MV-4-11 (cell line): ENCODE measurements at places on chromosomes 1 and 21.

GRCh38 chr1:167244244-167244643 lies 23.6 kb downstream of the POU2F1 start:
- peak; percentile 8 for DNase-seq

GRCh38 chr1:53982763-53983104 lies 35.3 kb downstream of the LDLRAD1 start:
- no peak for DNase-seq

DNA sequence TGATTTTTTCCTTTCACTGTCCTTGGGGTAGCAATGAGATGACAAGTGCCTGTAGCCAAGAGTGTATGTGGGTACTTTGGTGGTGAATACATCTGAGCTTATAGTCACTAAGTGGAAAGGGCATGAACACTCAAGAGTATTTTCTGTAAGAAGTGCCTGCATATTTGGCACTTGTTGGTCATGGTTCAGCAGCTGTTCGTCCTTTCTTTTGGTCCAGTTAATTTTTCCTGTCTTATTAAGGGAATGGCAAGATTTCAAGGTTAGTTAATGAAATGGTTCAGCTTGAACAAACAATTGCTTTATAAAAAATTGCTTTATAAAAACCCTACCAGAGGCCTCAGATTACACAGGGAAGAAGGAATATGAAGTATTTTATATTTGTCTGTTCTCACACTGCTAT lies 48.6 kb upstream of the GPR52 start:
- no peak for DNase-seq

- DNase-seq = no peak
Measured at GRCh38 chr21:42294273-42294880, 20.8 kb downstream of the TFF3 start.

DNA sequence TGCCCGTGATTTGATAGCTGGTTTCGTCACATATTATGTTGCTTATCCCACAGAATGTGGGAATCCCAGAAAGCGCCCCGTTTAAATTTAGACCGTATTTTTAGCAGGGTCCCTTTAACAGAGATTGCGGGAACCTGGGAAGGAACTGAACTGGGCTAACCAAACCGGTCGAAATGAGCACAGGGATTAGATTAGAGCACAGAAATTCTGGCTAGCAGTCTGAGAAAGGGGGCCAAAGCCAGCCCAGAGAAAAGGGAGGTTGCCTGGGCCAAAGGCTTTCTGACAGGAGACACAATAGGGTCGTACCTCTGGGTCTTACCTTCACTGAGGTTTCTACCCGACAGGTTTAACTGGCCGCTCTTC lies 327 bp downstream of the LRRC40 start:
- no peak for DNase-seq

- no peak for DNase-seq
Measured at GRCh38 chr1:176460544-176461336, 2.2 kb upstream of the PAPPA2 start.

GRCh38 chr1:241470908-241471590 lies 48.5 kb downstream of the FH start:
- no peak for DNase-seq

DNA sequence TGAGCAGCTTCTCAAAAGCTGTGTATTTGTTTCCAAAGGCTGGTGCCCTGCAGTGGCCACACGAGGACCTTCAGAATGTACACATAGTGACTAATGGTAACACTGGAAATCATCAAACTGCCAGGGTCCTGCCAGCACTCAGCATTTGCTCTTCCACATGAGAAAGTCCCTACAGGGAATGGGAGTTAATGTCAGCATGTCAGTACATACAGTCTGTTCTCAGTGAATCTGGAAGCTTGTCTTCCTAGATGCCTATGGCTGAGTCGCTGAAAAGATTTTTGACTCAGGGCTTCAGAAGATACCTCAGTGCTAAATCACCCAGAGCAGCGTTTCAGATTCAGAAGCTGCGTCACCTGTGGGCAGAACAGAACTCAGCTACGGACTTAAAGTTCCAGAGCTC lies 108.2 kb downstream of the CDC7 start:
- no peak for DNase-seq

GRCh38 chr1:22056936-22057335 lies 4.4 kb downstream of the CDC42 start:
- DNase-seq = no peak

GRCh38 chr1:177897281-177897997 lies 72.4 kb downstream of the SEC16B start:
- no peak for DNase-seq

GRCh38 chr1:161989108-161989507 lies 34.6 kb downstream of the OLFML2B start:
- peak; percentile 4 for DNase-seq

- DNase-seq = no peak
Measured at GRCh38 chr1:246691622-246692495, 32.4 kb upstream of the SCCPDH start.

- peak; percentile 82 for DNase-seq
Measured at GRCh38 chr1:10217748-10218441, 7.5 kb downstream of the KIF1B start.

- no peak for DNase-seq
Measured at GRCh38 chr1:234725177-234726132, 115.5 kb upstream of the IRF2BP2 start.

DNA sequence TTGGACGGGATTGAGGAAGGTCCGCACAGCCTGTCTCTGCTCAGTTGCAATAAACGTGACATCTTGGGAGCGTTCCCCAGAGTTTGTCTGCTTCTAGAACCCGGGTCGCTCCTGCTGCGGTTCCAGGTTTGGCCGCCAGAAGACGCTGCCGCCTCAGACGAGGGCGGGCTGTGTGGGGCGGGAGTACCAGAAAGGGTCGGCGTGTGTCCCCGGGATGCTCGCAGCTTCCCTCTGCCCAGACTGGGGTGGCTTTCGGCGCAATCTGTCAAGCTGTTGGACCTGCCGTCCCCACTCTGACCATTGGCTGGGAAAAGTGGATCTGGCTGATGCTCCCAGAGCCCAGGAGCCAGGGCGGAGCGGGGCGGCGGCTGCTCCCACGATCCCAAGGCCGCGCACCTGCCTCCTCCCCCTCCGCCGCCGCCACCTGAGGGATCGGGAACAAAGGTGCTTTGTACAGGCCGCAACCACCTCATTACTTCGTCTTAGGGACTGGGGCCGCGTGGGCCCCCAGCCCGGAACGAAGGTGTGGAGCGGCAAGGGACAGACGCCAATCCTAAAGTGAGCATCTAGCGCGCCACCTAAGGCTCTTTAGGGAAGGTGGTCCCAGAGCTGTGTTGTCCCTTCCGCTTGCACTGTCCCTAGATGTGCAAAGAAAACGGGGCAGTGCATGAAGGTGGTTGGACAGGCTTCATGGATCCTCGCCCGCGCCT lies 683 bp upstream of the EFNA4 start:
- DNase-seq = peak; percentile 30

GRCh38 chr1:23004112-23004511 lies 11.5 kb downstream of the TEX46 start:
- no peak for DNase-seq

GRCh38 chr1:30058970-30059369 lies 664.4 kb downstream of the MATN1 start:
- no peak for DNase-seq

DNA sequence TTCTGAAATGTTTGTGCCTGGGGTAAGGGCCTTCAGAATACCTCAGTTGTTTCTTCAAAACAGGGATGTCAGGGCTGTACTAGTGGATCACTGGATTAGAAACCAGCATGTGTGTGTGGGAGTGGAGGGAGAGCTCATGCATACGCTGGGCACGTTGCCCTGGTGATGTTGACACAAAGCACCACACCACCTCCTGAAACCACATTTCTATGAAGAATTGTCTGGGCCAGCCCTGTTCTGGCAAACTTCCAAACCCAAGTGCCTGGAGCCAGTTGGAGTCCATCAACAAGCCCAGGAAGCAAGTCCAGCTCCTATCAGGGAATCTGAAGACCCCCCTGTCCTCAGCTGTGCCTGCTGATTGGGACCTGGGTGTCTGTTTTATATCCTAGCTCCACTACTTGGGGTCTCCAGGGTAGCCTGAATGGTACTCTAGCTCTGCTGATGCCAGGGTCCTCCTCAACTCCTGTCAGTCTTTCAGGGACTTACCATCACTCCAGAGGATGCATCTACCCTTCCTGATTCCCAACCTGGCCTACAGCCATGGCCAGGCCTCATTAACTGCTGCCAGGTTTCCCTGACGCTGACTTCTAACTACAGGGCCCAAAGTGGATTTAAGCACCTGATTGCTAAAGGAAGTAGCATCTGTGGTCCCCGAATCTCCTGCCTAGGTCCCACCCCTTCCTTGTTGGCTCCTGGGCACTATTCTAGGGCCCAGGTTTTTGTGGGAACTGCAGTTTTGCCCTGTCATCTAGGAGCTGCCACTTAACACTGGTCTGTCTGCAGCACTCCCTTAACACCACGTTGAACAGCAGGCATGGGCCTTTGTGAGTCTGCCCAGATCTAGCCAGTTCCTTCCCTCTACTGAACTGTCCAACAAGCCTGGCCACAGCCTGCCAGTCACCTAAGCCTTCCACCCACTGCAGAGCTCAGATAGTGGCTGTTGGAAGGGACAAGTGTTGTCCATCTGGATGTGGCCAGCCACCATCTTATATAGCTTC lies 45.5 kb downstream of the LPAR3 start:
- DNase-seq = peak; percentile 90

GRCh38 chr1:168100315-168101002 lies 36.3 kb downstream of the GPR161 start:
- DNase-seq = no peak

GRCh38 chr1:56056438-56057287 lies 522.7 kb downstream of the PLPP3 start:
- no peak for DNase-seq

- DNase-seq = no peak
Measured at GRCh38 chr1:33468967-33469366, 3.5 kb upstream of the ZSCAN20 start.

GRCh38 chr1:78240191-78240590 lies 194.4 kb downstream of the GIPC2 start:
- DNase-seq = no peak

DNA sequence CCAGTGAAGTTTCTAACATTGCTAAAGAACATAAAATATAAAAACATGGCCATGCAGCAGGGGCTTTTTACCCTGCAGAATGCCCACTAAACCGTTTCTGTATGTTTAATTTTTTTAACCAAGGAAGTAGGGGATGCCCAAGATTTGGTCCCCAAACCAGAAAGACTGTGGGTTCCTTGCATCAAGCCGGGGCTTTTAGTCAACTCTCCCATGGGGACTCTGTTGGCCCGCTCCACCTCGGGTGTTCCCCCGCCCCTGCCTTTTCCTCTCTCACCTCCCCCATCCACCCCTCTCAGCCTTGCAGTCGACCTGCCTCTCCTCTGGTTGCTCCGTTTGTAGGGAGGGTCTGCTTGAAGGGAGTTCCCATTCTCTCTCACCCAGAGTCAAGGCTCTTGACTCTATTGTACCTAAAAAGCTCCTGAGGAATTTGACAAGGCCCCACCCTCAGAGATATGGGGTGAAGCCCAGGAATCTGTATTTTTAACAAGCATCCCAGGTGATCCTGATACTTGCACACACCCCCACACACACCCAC lies 117.5 kb downstream of the TOMM20 start:
- no peak for DNase-seq

GRCh38 chr1:236602171-236602570 lies 2.1 kb downstream of the HEATR1 start:
- DNase-seq = no peak

GRCh38 chr1:64532646-64533045 lies 62.7 kb downstream of the CACHD1 start:
- no peak for DNase-seq

- DNase-seq = no peak
Measured at GRCh38 chr1:20936216-20936615, 149.1 kb upstream of the HP1BP3 start.
